LoVo (cell line): ENCODE measurements at places on chromosomes 2 and 18.

DNA sequence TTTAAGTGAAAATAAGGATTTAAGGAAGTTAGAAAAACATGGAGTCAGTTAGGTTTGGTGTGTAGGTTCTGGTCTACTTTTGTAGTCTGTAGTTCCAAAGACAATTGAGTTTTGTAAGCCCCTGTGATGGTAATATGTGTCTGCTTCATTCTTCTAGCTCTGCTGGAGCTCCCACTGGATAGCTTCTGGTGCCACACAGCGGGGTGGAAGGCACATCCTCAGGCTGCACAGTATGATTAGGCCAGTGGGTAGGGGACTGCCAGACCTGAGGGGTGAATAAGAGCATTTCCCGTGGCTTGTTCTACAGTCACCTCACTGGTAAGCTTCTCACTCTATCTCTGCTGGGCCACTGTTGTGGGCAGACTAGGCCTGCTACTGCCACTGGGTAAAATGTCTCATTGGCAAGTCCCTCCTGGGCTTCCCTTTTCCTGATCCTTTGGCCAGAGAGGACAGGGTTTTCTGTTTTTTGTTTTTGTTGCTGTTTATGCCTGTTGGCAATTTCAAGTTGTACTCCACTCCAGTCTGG, 44.5 kb downstream of the TMEM131 start:
- no peak for DNase-seq

DNA sequence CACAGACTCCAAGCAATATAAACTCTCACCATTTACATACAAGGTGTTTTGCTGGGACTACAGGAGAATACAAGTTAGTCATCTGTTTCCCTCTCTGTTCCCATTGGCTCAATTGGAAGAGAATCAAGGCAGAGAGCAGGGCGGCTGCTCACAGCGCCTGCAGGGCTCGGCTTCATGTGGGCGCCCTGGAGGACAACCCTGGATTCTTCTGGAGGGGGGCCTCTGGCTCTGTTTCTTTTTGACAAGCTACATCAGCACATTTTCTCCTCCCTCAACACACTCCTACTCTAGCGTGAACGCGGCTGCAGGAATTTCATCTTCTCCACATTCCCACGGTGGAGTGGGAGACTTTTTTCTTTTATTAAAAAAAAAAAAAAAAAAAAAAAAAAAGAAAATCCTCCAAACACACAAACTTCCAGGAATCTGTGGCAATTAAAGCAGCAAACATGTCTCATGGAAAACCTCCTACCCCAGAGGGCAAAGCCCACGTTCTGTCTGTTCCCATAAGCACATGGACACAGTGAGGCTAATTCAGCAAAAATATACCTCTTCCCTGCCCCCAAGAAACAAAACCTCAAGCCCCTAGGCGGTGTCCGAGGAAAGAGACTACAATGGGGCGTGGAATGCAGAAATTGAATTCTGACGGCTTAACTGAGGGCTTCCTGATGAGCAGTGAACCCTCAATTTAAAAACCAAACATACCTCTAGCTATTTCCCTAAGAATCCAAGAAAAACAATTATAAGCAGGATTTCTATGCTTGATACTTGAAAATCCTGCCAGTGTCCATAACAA, 50.6 kb downstream of the PARD6G start:
- no peak for DNase-seq

GRCh38 chr2:104848526-104848925, 5.4 kb upstream of the POU3F3 start:
- DNase-seq, result no peak

DNA sequence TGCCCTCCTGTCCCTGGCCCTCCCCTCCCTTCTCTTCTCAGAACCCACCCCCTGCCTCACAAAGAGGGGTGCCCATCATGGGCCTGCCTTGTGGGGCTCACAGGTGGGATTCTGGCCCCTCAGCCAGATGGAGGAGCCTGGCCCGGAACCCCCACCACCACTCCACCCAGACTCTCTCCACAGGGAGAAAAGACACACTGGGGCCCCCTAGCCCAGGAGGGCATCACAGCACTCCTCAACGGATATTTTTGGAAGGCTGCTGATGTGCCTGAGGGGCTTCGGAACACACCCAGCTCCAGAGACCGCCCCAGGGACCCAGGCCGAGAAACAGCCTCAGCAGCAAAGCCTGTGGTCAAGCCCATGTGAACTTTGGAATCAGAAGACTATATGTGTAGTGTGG, 9.9 kb downstream of the KCNIP3 start:
- no peak for DNase-seq

GRCh38 chr2:70991142-70991541, 3.5 kb downstream of the TEX261 start:
- no peak for DNase-seq

DNA sequence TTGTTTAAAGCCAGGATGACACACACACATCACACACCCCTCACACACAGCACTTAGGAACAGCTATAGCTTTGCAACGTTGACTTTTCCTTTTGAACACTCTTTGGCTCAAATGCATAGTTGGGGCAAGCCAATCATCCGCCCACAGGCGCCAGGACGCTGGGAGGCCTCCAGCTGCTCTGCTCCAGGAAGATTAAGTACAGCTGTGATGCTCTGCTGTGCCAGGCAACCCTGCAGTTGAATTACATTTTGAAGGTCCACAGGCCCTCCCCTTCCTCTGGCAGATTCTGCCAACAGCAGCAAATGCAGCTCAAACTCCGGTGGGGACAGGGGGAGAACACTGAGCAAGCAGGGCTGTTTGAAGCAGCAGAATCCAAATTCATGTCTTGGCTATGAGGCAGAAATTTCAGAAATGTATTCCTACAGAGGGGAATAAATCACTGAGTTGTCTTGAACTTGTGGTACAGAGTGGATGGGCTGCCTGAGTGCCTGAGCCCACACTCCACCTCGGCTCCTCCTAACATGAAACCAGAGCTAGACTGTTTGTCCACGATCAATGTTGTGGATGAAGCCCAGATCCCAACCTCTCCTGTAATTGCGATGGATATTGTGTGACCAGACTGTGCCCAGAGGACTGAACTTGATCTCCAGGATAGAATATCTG, 86.5 kb upstream of the PPP1CB start:
- DNase-seq, result no peak

GRCh38 chr2:58796239-58796910, 555.2 kb upstream of the FANCL start:
- DNase-seq, result no peak

GRCh38 chr2:210207929-210208328, 17.3 kb downstream of the ACADL start:
- DNase-seq, result no peak

DNA sequence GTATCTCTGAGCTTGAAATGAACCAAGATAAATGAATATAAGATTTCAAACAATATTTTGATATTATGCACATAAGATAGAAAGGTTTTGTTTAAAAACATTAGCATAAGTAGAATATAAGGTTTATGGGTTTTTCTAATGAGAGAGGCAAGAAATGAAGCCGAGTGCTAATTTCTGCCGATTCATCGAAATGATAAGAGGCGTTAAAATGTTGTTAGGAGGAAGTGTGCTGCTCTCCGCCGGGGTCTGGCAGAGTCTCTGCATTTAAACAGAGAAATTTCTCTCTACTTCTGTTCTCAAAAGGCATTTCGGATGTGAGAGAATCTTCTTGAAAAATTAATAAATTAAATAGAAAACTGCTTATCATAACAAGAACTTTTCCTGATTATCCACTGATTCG, 83.6 kb downstream of the MRPS9 start:
- DNase-seq, result no peak

GRCh38 chr2:19238440-19239060, 119.9 kb downstream of the OSR1 start:
- no peak for DNase-seq

- DNase-seq, result peak; percentile 70
These were observed 23.1 kb downstream of the CYP27C1 start for GRCh38 chr2:127196998-127197397.

DNA sequence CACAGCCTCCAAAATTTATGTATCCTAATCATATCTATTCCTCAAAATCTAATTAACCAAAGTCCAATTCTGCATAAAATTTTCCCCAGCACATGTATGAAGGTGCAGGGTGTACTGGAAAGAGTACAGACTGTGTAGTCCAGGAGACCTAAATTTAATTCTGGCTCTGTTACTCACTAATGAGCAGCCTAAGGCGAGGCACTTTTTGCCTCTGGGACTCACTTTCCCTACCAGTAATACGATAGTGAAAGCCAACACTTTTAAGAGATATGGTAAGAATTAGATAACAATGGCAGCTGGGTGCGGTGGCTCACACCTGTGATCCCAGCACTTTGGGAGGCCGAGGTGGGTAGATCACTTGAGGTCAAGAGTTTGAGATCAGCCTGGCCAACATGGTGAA, 177.7 kb downstream of the PIEZO2 start:
- no peak for DNase-seq

DNA sequence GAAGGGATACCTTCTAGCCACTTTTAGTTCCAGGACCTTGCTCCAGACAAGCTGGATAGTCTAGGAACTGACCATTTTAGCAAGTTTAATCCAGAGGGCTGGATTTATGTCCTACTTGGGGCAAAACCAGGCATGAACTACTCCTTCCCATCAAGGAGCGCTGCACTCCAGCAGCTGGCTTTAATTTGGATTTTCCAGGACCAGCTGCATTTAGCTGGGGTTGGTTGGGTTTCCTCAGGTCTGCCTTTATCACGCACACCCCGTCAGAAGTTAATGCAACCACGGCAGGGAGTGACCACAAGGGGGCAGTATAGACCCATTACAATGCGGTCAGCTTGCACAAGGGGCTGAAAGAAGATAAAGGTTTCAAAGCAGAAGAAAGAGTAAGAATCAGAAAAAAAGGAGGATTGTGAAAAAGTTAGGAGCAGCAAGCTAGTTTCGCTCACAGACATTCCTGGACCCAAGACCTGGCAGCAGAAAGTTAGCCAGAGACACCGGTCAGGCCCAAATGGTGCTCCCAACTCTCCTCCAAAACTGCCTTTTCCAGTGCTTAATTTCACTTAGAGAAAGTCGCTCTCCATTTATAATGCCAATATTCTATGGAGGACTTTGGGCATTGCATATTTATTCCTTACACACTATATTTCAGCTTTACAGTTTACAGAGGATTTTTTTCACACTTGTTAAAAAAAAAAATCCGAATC, 40.1 kb downstream of the SLC4A1AP start:
- peak; percentile 81 for DNase-seq

- no peak for DNase-seq
These were observed 46.0 kb downstream of the SLC66A2 start for GRCh38 chr18:79905389-79905911.

DNA sequence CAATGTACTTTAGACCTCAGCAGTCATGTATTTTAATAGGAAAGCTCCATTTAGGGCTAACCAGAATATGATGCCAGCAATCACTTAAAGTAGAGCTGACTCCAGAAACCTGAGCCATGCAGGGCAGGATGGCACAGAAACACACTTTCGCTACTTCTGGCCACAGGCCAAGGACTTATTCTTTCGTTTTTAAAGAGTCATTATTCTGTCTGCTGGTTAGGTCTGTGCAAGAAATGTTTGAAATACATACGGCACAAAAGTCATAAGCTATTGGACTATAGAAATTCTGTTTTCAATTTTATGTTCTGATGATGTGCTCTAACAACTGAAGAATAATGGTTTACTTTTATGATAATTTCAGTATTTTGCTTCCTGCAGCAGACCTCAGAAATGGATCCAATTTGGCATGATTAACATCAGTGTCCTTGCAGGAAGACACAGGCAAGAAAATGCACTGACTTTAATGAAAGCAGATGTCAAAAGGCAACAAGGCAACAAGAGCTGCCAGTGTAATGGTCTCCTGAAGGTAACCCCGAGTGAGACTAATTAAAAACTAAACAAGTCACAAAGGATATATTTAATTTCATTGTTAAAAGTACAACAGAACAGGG, 114.4 kb upstream of the CHRNA1 start:
- DNase-seq, result peak; percentile 12

DNA sequence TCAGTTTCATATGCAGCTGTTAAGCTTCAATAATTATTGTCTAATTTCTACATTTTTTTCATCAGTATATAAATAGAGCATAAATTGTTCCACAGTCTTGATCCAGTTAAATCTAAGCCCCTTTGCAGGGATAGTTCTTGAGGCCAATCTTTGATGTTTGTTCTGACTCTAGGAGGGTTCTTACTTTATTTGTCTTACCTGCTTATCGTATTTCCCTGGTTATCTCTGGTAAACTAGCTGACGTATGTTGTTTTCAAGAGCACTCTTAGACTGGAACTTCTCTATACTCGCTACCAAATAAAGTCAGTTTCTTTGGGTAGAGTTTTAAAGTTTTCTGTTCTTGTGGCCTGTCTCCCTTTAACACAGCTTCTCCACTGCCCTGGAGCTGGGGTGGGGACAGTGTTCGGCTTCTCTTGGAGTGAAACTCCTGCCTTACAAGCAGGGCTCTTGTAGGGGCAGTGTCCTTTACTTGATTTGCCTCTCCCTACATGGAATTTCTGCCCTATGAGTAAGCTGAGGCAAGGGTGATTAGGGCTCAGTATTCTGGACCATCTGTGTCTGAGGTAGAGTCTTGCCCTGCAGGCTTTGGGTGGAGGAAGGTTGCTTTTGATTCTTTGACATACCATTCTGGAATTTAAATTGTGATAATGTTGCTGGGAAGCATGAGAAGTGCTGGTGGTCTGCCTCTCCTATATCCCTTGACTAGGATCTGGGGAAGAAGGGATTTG, 90.3 kb downstream of the PTPN4 start:
- no peak for DNase-seq

GRCh38 chr2:196970099-196970498, 43.6 kb upstream of the PGAP1 start:
- DNase-seq, result no peak

GRCh38 chr2:192333642-192334041, 138.9 kb upstream of the TMEFF2 start:
- DNase-seq, result no peak

DNA sequence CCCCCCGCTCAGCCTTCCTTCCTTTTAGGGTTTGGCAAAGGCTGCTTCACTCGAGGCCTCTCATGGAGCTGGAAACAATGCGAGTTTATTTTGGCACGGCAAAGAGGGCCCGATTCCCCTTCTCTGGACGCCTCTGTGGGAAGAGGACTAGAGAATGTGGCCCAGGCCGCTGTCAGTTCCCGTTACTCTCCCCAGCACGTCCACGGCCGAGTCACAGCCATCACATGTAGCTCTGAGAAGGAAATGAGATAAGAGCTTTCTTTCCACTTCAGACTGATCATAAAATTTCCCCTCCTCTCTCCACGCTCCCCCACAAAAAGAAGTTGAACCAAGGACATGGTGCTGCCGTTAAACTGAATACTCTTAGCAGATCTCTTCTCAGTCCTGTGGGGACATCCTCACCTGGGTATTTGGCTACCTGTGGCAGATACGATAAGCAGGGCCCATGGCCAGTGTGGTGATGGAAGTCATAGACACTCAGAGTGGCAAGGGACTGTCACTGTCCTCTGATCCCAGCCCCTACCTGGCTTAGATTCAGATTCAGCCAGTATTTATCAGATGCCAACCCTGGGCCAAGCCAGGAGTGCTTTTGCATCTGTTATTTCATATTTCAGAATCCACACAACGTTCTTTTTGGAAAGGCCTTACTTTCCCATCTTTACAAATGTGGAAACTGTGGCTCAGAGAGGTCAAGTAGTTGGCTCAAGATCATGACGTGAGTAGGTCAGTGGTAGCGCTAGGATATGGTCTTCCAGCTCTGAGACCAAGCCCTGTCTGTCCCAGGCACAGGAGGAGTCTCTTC, 101.2 kb downstream of the MCFD2 start:
- no peak for DNase-seq

- no peak for DNase-seq
These were observed 175.5 kb downstream of the PRPF40A start for GRCh38 chr2:152541712-152542111.

- no peak for DNase-seq
These were observed 491.4 kb upstream of the CRIM1 start for GRCh38 chr2:35864141-35864540.

- DNase-seq, result no peak
These were observed 14.6 kb downstream of the ZEB2 start for GRCh38 chr2:144505245-144505831.

GRCh38 chr18:57428221-57429150, 6.7 kb upstream of the ONECUT2 start:
- no peak for DNase-seq
